Activated T-helper 1 cell treated with Interleukin-2 at 50 U/mL for 16 hours (primary cell): ENCODE measurements at places on chromosomes 5 and 9.

DNA sequence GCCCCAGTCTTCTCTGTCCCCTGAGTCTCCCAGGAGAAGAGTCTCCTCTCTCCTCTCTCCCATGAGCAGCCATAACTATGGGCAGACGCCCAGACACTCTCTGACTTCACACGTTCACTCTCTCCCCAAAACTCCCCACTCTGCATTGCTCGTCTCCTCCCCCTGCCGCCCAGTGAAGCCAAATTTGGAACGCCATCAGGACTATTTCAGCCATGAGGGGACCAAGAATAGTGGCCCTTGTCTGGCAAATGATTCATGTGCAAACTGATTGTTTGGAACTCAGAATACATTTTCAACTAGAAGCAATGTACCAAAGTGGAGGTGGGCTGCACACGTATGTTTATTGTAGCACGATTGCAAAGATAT is 20.9 kb downstream of the CMBL start:
- DNase-seq = no peak

- DNase-seq = no peak
These were observed 213.5 kb downstream of the DENND1A start for GRCh38 chr9:123716339-123716945.

DNA sequence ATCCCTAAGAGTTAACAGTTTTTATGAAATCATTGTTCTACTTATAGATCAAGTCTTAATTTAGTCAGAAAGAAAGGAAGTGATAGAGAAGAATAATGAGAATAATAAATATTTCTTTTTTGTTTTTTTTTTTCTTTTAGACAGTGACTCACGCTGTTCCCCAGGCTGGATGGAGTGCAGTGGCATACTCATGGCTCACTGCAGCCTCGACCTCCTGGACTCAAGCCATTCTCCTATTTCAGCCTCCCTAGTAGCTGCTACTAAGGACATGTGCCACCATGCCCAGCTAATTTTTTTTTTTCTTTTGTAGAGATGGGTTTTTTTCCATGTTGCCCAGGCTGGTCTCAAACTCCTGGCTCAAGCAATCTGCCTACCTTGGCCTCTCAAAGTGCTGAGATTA is 11.0 kb downstream of the IFNA21 start:
- DNase-seq = no peak

GRCh38 chr5:51518607-51519006 is 135.4 kb downstream of the ISL1 start:
- DNase-seq = no peak

- DNase-seq = no peak
These were observed 19.1 kb upstream of the KCNMB1 start for GRCh38 chr5:170408226-170408625.

GRCh38 chr9:6183227-6183551 is 32.4 kb upstream of the IL33 start:
- DNase-seq = no peak

DNA sequence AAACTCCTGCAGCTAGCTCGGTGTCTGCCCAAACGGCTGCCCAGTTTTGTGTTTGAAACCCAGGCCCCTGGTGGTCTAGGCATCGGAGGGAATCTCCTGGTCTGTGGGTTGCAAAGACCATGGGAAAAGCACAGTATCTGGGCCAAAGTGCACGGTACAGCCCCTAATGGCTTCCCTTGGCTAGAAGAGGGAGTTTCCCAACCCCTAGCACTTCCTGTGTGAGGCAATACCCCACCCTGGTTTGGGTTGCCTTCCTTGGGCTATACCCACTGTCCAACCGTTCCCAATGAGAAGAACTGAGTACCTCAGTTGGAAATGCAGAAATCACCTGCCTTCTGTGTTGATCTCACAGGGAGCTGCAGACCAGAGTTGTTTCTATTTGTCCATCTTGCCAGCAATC is 41.8 kb downstream of the CAVIN4 start:
- no peak for DNase-seq

DNA sequence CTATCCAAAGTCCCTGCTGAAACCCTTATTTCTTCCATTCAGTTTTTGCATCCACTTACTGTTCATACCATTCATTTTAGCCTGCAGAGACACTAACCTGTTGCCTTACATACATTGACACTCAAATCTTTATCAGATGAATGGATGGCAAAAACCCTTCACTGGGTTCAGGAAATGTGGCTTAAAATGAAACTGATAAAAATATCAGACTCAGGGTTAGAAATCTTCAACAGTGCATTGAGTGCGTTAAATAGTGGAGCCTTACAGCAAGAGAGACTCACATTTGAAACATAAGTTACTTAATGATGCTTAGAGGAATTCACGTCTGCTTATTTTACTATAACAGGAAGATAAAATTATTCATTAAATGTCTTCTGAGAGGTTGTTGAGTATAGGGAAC is 28.0 kb upstream of the BNC2 start:
- DNase-seq = no peak

GRCh38 chr5:129118405-129118804 is 23.9 kb downstream of the ISOC1 start:
- no peak for DNase-seq

GRCh38 chr5:117860550-117860949 is 1127.8 kb downstream of the DTWD2 start:
- no peak for DNase-seq

DNA sequence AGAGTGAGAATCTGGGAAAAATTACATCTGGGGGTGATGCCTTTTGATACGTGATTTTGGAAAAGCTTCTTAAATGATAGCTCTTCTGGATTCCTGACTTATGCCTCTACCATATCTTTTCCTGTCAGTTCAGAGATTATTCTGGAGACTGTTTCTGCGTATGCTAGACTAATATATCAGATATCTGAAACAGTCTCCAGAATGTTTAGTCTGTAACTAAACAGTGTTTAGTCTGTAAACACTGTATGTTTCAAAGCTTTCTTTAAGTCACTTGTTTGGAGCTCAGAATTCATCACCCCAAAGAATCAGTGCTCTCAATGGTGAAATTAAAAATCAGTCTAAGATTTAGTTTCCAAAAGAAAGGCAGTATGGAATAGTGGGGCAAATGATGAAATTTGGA is 19.7 kb downstream of the C9orf85 start:
- no peak for DNase-seq

- DNase-seq = no peak
These were observed 231.7 kb upstream of the CDH12 start for GRCh38 chr5:23084815-23085214.
